ENCODE measurements at places on chromosomes 2 and 18.

- no peak for DNase-seq
Measured at GRCh38 chr2:163123526-163123925, 285.0 kb upstream of the KCNH7 start.

DNA sequence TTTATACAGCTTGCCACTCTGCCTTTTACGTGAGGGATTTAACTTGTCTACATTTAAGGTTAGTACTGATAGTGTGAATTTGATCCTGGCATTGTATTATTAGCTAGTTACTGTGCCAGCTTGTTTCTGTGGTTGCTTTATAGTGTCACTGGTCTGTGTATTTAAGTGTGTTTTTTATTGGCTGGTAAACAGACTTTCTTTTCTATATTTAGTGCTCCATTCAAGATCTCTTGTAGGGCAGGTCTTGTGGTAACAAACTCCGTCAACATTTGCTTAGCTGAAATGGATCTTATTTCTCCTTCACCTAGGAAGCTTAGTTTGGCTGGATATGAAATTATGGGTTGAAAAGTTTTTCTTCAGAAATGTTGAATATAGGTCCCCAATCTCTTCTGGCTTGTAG, 1971.0 kb upstream of the LRRTM1 start:
- DNase-seq = no peak

DNA sequence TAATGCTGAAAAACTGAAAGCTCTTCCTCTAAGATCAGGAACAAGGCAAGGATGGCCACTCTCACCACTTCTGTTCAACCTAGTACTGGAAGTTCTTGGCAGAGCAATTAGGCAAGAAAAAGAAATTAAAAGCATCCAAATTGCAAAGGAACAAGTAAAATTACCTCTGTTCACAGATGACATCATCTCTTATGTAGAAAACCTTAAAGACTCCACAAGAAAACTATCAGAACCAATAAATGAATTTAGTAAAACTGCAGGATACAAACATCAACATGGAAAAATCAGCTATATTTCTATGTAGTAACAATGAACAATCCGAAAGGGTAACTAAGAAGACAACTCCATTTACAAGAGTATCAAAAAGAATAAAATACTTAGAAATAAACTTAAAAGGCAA, 112.2 kb downstream of the CHN1 start:
- no peak for DNase-seq

- no peak for DNase-seq
Measured at GRCh38 chr18:39305766-39306165, 1740.2 kb upstream of the CELF4 start.

DNA sequence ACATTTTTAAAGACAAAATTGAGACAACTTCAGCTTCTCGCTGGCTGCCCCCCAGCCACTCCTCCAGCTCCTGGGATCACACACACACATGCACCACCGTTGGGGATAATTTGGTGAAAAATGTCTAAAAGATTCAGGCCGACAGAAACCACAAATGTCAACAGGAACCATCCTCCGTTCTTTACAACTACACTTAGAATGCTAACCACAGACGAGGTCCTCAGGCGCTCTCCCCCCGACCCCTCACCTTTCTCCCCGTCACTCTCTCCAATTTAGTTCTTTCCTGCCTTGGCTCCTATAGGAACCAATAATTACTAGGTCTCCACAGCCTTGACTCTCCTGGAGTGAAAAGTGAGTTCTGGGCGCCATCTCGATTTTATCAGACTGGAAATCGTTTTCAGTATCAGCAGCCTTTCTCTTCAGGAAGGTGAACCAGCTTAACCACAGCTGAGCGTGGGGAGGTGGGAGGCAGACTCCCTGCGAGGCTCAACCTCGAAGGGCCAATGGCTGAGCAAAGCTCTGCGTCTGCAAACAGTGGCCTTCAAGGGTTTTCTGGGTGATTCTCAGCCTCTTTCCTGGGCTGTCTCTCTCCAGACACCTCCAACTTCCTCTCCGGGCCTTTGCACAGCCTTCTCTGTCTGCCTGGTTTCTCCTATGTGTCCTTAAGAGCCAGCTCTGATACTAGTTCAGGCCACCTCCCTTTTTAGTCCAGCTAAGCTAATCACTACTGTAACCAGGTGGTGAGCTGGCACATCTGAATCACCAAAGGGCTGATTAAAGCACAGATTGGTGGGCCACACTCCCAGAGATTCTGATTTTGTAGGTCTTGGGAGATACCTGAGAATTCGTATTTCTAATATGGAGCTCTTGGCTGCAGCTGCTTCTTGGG, 115.7 kb upstream of the COPS8 start:
- no peak for DNase-seq

DNA sequence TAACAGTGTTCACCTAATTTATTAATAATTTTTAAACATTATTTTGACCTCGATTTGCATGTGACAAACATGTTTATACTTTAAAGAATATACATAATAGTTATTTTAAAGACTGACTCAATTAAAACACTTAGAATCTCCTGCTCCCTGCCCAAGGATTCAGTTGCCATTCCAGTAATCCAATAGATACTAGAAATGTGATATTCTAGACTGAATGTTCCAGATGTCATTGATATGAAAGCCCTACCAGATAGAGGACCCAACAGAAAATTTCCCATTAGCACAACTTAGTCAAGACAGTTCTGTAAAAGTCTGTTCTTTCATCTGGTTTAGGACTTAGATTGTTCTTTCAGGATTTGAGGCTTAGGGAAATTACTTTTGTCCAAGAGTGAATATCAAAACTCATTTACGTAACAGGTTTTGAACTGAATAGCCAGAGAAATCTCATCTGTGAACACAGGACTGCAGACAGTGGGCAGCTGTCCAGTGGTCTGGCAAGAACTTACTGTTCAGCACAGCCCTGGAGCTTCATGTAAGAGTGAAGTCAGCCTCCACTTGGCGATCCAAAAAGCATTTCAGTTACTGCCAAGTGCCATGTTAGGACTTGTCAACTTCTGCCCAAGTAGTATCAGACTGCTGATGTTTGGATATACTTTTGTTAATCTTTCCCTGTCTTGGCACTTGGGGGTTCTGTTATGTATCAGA, 77.5 kb downstream of the OSBPL6 start:
- DNase-seq = no peak

DNA sequence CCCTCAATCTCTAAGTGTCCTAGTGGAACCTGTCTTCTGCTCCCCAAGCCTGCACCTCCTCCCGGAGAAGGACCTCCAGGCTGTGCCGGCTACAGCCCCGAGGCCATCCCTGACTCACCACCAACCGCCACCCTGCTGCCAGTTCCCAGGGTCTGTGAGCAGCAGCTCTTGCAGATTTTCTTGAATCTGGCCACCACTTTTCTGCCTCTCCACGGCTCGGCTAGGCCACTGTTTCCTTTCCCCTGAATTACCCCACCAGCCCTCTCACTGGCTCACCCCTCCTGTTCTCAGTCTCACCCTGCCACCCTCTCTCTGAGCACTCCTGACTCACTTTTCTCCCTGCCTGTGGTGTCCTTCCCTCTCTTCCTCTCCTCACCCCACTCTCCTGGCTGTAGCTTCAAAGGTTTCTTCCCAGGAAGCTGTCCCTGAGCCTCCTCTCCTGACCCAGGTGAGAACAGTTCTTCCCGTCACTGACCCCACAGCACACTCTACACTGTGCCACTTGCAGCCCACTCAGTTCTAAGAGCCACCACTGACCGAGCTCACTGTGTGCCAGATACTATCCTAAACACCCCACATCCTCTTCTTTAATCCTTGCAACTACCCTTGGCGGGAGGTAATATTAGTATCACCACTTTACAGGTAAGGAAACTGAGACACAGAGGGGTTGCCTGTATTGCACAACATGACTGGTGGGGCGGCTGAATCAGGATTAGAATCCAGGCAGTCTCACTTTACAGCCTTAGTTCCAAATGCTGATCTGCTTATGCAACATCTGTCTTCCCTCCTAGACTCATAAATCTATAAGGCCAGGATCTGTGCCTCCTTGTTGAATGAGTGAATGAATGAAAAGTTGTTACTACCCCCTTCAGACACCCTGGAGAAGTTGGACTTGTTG, 111.6 kb downstream of the SMAD7 start:
- DNase-seq = no peak

- peak; percentile 79 for DNase-seq
Measured at GRCh38 chr2:61328707-61329251, 142.1 kb downstream of the USP34 start.

GRCh38 chr2:239179851-239180371, 220.9 kb downstream of the HDAC4 start:
- no peak for DNase-seq

DNA sequence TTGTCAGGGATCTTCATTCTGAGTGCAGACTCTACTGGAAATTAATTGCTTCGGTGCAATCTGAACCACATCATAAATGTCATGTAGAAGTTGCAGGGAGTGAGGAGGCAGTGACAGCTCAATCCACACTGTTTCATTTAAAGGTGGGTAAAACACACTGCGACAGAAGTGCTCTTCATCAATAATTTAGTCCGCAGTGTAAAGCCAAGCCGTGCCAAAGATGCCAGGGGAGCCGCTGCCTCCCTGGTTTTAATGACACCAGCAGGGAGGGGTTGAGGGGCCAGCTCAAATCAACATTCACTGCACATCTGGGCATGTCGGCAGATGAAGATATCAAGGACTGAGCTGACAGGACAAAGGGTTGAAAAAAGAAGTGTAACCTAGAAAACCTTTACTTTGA, 305.7 kb upstream of the VRK2 start:
- DNase-seq = peak; percentile 19

DNA sequence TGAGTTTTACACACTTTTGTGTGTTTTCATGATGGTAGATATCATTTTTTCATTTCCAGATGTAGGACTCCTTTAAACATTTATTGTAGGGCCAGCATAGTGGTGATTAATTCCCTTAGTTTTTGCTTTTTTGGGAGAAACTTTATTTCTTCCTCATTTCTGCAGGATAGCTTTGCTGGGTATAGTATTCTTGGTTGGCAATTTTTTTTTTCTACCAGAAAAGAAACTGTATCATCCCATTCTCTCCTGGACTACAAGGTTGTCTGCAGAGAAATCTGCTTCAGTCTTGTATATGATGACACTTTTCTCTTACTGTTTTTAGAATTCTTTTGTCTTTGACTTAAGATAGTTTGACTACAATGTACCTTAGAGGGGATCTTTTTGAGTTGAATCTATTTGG, 37.8 kb upstream of the RHOB start:
- DNase-seq = no peak

GRCh38 chr18:76454418-76454817, 40.6 kb downstream of the ZNF516 start:
- DNase-seq = no peak

GRCh38 chr2:142617461-142617860, 260.0 kb upstream of the KYNU start:
- no peak for DNase-seq

- no peak for DNase-seq
Measured at GRCh38 chr2:127080938-127081755, 25.8 kb downstream of the BIN1 start.

- peak; percentile 74 for DNase-seq
Measured at GRCh38 chr2:176115883-176116813, at the start of gene HOXD10. Gene HOXD10 (plus strand): TSS chr2:176116778. CDS start chr2:176116834, 56 bp downstream.

GRCh38 chr2:182817558-182817957, 48.9 kb downstream of the FRZB start:
- DNase-seq = no peak

DNA sequence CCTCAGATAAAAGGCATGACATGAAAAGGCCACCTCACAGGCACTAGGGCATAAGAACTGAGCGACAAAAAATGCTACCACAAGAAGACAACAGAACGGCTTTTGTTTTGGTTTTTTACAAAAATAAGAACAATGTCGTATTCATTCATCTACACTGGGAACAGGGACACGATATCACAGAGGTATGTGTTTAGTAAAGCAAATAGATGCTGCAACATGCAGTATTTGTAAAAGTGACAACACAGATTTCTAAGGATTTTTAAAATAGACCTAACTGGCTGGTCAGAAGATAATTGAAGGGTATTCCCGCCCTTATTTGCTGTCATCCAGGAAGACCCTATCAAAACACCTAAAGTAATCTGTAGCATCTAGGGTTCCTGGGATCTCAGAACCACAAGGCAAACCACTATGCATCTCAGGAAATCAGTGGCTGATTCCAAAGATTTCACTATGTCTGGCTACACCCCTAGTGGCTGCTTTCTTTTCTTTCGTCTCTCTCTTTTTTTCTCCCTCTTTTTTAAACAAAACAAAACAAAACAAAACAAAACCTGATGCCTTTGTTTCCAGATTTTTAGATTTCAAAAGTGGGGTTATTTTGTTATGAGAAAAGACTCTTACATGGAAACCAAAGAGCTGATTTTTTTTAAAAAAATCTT, 97.2 kb downstream of the BCL11A start:
- DNase-seq = no peak

GRCh38 chr2:579961-580360, 97.2 kb downstream of the TMEM18 start:
- DNase-seq = no peak

Measured in DMS79 treated with DMSO at 0.1 percent for 48 hours (cell line).